H1 (cell line): ENCODE measurements at places on chromosomes 11 and 22. TPM values are rescaled to one million over a fixed set of nuclear protein-coding genes. Genes with fewer than 3 reads are reported as not detected.

MPZL2 gene
- 2.3 and 3.2 TPM in 2 replicates for polyA plus RNA-seq

IGF2 gene
- polyA plus RNA-seq, result 0.74 and 2.0 TPM in 2 replicates

BRSK2 gene
- 17.3 and 23.9 TPM in 2 replicates for polyA plus RNA-seq

KREMEN1 gene
- 2.1 and 5.9 TPM in 2 replicates for polyA plus RNA-seq

GRCh38 chr11:102429691-102430090, 22.9 kb downstream of the TMEM123 start:
- no peaks in the 10 kb centered on the region; the same call in 1 of the 2 replicates for H3K36me3 ChIP-seq
- no peak overlapping the region for H3K27ac ChIP-seq
- no peaks in the 10 kb centered on the region for H3K4me1 ChIP-seq
- H3K27me3 ChIP-seq, result no peaks in the 10 kb centered on the region

GRCh38 chr11:129434641-129435498, 59.2 kb downstream of the BARX2 start:
- H3K4me1 ChIP-seq, result no peaks in the 10 kb centered on the region
- DNase-seq, result no peak
- H3K27me3 ChIP-seq, result no peaks in the 10 kb centered on the region
- H3K4me3 ChIP-seq, result no peak overlapping the region

DNA sequence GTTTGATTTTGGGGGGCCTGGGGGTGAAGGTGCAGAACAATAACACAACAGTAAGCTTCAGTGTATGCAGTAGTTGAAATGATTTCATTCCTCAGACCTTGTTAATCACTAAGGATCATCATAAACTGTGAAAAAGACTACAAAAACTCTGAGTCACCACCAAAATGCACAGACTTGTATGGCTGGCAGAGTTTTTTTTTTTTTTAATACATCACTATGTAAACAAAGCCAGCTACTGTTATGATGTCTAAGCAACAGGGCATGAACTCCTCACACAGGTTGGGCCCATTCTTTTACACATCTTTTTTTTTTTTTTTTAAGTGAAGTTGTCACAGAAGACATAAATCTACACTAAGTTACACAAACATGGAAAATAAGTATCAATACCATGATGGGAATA, 311.9 kb downstream of the GUCY1A2 start:
- H3K27ac ChIP-seq, result no peak overlapping the region
- H3K4me3 ChIP-seq, result no peak overlapping the region
- H3K36me3 ChIP-seq, result no peaks in the 10 kb centered on the region
- no peak for DNase-seq
- no peaks in the 10 kb centered on the region for H3K27me3 ChIP-seq

DNA sequence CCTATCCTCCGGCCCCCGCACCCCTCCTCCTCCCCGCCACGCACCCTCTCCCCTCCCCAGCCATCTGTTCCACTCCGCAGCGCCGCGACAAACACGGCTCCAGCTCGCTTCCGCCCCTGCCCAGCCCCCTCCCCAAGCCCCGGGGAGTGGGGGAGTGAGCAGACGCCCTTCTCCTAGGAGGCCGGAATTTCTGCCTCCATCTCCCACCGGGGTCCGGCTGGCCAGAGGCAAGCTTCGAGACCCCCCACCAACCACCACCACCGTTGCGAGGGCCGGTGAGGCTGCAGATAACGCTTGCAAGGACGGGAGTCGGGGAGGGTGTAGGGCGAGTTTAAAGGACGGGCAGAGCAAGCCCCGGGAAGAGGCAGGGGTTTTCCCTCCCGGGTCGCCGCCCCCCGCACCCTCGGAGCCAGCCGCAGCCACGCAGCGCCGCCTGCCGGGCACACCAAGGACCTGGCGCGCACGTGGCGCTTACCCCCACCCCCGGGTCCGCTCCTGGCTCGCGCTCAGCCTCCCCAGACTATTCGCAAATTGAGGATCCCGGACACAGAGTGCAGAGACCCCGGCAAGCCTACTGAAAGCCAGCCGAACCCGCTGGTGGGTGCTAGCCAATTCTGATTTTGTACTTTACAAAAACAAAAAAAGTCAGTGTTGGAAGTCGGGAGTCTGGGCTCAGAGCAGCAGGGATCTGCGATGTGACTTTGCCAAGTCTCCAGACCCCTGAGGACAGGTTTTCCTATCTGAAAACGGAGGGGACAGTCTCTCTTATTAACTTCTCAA, 22.6 kb downstream of the RTN4RL2 start:
- DNase-seq, result peak; percentile 91
- H3K27ac ChIP-seq, result no peak overlapping the region
- peaks cover 9% of the 10 kb centered on the region; the same call in 1 of the 2 replicates for H3K27me3 ChIP-seq
- H3K36me3 ChIP-seq, result peaks cover 9% of the 10 kb centered on the region
